ENCODE measurements at places on chromosomes 16 and 17.

DNA sequence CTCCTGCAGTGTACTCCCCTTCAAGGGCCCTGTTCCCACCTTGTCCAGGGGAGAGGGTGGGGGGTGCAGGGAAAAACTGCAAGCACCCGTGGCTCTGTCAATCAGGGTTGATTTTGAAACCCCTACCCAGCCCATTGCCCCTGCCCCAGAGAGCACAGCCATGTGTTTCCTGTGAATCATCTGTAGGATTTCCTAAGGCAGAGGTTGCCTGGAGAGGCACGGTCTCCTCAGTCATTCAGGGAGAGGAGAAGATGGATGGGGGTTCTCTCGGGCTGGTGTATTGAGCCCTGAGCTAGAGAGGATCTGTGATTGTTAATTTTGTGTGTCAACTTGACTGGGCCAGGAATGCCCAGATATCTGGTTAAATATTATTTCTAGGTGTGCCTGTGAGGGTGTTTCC is 3.5 kb upstream of the AGRP start:
- no peak for DNase-seq

DNA sequence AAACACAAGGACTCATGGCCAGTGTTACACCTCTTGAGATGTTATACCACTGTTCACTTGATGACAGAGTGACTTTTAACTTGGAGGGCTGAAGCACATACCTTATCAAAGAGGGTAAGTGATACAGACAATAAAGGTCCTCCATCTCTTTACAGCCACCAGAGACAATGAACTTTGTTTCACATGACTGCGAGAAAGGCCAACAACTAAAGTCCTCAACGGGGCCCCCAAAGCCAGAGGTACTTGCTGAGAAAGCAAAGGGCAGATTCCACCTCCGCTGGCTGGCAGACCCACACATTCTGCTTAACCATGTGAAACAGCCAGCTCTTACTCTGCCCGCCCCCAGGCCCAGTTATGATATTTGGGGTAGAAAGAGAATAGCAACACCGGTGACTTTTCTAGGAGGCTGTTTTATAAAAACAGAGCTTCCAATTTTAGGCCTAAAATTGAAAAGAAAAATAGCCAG is 21.4 kb downstream of the DCUN1D3 start:
- peak; percentile 25 for DNase-seq

- DNase-seq: no peak
These were observed 504 bp downstream of the ERN1 start for GRCh38 chr17:64129515-64129764.

GRCh38 chr16:81888520-81889394 is 109.7 kb downstream of the PLCG2 start:
- no peak for DNase-seq

- DNase-seq: no peak
These were observed 35.7 kb downstream of the CDRT4 start for GRCh38 chr17:15431766-15432165.

DNA sequence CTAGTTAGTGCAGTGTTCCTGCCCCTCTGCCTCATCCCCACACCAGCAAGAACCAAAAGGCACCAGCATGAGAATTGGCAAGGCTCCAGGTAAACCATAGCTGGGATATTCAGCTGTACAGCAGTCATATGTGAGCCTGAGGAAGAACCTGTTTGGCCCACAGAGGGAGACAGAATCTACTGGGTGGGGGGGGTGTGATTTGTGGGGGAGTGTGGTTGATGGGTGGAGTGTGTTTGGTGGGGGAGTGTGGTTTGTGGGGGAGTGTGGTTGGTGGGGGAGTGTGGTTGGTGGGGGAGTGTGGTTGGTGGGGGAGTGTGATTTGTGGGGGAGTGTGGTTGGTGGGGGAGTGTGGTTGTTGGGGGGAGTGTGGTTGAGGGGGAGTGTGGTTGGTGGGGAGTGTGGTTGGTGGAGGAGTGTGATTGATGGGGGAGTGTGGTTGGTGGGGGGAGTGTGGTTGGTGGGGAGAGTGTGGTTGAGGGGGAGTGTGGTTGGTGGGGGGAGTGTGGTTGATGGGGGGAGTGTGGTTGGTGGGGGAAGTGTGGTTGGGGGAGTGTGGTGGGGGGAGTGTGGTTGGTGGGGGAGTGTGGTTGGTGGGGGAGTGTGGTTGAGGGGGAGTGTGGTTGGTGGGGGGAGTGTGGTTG is 19.5 kb downstream of the MINK1 start:
- DNase-seq: no peak

- no peak for DNase-seq
These were observed 26.7 kb upstream of the ADORA2B start for GRCh38 chr17:15918261-15918660.

- DNase-seq: no peak
These were observed 26.6 kb downstream of the ARHGAP27 start for GRCh38 chr17:45406107-45406506.

DNA sequence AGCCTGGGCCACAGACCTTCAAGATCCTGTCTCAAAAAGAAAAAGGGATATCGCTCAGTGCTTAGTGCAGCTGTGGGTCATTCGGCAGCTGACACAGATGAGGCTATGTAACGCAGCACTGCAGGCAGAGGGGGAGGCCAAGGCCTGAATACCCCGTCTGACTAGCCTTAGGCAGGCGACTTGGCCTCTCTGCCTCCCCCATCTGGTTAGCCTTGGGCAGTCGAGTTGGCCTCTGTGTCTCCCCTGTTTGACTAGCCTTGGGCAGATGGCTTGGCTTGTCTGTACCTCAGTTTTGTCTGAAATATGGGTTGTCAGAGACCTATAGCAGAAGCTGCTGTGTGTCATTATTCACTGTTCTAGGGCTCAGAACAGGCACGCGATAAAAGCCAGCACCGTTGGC is 10.0 kb downstream of the SPATA33 start:
- DNase-seq: no peak

- DNase-seq: no peak
These were observed 2.0 kb downstream of the RARA start for GRCh38 chr17:40310882-40311391.

GRCh38 chr17:77697480-77698400 is 260.8 kb upstream of the TNRC6C start:
- DNase-seq: no peak

GRCh38 chr16:12531937-12532336 is 271.8 kb downstream of the CPPED1 start:
- DNase-seq: no peak

GRCh38 chr16:1998852-1999801 is 9.4 kb downstream of the SYNGR3 start:
- no peak for DNase-seq

DNA sequence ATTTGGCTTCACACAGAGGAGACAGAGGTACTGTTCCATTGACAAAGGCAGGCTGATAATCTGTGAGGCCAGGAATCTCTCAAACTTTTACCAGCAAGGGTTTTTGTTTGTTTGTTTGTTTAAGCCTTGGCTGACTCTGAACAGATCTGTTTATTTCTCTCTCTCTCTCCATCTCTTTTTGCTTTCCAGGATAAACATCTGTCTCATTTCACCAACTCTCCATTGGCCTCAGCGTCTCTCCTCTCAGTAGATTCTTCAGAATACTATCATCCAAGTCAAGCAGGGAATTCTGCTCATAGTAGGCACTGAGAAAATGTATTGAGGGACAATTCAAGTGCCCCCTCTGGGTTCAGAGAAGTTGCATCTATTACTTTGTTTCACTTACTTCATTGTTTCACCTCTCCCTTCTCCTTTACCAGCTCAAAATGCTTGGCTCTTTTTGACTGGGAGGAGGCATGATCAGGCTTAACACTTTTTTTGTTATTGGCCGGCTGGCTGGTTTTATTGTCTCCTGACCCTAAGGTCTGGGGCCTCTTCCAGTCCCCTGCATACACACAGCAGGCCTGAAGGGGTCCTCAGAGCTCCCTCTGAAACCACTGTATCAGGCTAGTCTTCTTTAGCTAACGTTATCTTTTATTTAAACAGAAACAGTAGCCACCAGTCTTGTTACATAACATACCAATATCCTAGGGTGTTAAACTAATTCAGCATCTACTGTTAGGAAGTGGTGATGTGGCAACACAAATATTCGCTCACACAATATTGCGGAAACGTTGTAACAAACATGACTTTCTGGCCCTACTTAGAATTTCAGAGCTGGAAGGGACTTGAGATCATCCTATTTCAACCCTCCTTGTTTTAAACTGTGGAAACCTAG is 2.0 kb upstream of the YPEL2 start:
- peak; percentile 57 for DNase-seq

GRCh38 chr17:33013596-33014375 is 22.1 kb downstream of the SPACA3 start:
- no peak for DNase-seq

GRCh38 chr17:57612202-57613071 is 132.7 kb downstream of the CCDC182 start:
- no peak for DNase-seq

- no peak for DNase-seq
These were observed 66.0 kb downstream of the CDK12 start for GRCh38 chr17:39527220-39527813.

DNA sequence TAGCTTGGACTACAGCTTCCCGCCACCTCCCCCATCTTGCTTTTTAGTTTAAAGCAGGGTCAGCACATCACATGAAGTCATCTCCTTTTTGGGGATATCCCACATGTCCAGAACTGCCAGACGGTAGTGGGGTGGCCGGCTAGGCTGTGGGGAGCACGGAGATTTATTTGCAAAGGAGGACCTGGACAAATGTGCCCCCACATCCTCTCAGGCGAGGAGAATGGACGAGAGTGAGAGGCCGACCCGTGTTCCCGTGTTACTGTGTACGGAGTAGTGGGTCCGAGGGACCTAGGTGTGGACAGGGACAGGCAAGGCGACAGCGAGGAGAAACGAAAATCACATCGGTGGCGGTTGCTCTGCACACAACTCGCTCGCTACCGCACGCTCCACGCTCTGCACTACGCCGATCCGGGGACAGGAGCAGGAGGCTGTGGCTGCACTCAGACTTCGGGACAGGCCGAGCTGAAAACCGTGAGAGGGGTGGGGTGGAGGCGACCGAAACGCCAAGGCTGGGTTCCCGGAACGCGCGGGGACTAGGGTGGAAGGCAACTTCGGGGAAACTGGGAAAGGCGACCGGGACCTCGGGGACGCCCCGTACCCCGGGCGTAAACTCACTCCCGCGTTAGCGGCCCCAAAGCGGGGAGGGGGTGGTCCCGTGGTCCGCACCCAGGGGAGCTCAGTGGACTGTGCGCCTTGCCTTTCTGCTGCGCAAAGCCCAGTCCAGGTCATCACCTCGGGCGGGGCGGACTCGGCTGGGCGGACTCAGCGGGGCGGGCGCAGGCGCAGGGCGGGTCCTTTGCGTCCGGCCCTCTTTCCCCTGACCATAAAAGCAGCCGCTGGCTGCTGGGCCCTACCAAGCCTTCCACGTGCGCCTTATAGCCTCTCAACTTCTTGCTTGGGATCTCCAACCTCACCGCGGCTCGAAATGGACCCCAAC is at the start of gene MT1A:
MT1A (plus strand) TSS at position 853 of the 937 bp plus-strand sequence; CDS start at position 926, 73 bp downstream.
- peak; percentile 40 for DNase-seq

DNA sequence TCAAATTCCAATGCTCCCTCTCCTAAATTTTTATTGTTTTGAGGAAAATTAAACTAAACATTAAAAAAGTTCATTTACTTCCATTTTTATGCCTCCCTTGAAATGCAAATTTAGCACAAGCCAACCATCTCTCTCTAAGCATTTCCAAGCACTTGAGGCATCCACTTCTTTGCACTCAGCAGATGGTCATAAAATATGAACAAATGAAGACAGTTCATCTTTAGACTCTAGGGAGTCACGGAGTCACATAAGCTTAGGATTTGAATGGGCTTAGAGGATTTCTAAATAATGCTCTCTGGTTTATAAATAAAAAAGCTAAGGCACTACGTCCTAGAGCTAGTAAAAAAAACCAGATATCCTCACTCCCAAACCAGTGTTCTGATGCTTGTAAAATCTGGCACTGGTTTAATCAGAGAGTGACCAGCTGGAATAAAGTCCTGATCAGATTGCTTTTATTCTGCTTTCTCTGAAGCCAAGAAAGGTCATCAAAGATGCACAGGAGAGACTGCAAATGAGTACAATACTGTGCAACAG is 204.2 kb downstream of the CA10 start:
- DNase-seq: no peak

- DNase-seq: no peak
These were observed 13.4 kb downstream of the PGS1 start for GRCh38 chr17:78391843-78392242.

DNA sequence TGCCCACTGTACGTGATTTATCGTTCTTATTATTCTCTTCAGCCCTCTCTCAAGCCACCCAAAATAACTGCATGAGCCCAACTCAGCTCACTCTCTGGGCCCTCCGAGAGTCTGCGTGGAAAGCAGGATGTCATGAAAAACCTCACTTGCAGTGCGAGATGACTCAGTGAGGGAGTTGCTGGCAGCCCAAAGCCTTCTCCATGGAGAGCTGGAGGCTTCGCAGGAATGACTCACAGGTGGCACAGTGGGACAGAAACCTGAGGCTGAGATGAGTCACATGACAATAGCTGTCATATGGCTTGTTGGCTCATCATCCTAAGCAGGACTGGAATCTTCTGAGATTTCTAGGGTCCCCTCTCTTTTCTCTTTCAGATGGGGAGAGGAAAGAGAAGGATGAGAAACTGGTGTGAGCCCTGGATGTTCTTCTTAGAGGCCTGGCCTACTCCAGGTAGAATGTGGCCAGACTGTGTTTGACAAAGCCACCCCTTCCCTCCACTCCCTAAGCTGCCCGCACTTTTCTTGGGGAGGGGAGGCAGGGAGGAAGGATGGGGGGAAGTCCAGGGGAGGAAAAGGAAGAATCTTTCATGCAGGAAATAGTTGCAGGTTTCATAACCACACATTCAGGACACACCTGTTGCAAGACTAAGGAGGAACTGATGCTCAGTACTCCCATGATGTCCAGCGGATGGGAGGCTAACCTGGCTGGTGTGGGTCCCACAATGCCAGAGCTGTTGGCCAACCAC is 160.6 kb upstream of the RPL38 start:
- peak; percentile 73 for DNase-seq

GRCh38 chr16:89860747-89861304 is 12.6 kb upstream of the TCF25 start:
- DNase-seq: peak; percentile 80

DNA sequence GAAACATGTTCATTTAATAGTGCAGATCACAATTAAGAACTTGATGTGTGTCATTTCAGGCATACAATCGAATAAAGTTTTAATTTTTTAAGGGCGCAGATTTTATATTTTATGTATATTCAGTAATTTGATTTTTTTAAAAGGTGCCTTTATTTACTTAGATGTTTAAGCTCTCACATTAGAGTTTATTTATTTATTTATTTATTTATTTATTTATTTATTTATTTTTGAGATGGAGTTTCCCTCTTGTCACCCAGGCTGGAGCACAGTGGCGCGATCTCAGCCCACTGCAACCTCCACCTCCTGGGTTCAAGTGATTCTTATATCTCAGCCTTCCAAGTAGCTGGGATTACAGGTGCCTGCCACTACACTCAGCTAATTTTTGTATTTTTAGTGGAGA is 3.8 kb downstream of the B4GALNT2 start:
- DNase-seq: no peak

- DNase-seq: no peak
These were observed 266.1 kb upstream of the DYNLRB2 start for GRCh38 chr16:80274576-80275191.
